ENCODE measurements at places on chromosomes 4 and X.

- DNase-seq = no peak
Measured at GRCh38 chrX:109720947-109721346, 12.1 kb downstream of the ACSL4 start.

- DNase-seq = no peak
Measured at GRCh38 chr4:10201381-10202223, 85.0 kb upstream of the WDR1 start.

GRCh38 chr4:145346081-145346480 lies 135.6 kb upstream of the SMAD1 start:
- DNase-seq = no peak

- no peak for DNase-seq
Measured at GRCh38 chrX:1493412-1493811, 40.7 kb upstream of the ASMTL start.

DNA sequence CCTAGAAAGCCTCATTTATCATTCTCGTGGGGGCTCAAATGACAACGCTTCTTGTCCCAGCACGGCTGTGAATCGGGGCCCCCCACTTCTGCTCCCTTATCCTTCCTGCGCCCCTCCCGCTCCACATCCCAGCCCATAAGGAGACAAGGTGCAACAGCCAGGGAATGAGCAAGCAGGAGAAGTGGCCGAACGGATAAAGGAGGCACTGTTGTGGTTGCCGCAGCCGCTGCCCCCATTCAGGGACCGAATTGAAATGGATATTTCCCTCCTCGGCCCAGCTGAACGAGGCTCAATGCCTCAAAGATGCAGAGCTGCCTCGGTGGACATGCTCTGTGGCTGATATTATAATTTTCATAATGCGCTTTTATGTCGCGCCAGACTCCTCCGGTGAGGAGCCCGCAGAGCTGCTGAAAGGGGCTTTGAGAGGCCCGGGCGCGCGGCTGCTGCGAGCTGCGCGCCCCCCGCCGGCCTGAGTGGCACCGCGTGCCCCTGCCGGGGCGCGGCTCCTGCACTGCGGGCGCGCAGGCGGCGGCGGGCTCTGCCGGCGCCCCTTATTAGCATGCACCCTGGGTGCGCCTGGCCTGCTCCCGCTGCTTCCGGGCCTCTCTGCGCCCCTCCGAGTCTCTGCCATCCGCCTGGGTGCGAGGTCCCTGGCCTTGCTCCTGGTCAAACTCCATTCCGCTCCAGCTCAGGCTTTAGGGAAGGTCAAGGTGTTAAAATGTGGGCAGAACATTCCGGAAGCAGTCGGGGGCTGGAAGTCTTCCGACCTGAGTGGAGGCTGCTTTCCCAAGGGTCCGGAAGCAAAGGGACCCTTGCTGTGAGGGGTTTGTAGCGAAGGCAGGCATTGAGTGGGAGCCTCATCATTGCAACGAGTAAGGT lies 68.2 kb upstream of the TMEM33 start:
- DNase-seq = no peak

DNA sequence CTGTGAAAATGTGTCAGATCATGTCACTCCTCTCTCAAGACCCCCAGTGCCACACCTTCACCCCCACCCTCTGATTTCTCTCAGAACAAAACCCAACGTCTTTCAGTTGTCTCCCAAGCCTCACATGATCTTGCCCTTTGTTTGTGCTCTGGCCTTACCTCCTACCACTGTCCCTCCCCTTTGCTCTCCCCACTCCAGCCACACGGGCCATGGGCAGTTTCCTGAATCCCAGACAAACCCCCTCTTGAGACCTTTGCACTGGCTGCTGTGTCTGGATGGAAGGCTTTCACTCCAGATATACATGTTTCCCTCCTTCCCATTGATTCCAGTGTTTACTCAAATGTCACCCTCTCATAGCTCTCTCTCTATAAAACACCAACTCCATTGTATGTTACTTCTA lies 3.6 kb upstream of the CENPE start:
- no peak for DNase-seq

DNA sequence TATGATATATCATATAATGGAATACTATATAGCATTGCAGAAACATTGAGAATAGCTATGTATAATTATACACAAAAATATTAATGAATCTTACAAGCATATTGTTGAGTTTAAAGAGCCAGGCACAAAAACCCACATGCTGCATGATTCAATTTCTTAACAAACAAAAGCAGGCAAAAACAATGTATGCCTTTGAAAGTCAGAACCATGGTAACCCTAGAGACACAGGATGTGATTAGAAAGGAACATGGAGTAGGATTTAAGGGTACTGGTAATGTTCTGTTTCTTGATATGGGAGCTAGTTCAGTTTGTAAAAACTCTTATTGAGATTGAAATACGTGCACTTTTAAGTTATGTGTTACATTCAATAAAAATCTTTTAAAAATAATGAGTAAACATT lies 21.5 kb downstream of the CXCL8 start:
- DNase-seq = no peak

DNA sequence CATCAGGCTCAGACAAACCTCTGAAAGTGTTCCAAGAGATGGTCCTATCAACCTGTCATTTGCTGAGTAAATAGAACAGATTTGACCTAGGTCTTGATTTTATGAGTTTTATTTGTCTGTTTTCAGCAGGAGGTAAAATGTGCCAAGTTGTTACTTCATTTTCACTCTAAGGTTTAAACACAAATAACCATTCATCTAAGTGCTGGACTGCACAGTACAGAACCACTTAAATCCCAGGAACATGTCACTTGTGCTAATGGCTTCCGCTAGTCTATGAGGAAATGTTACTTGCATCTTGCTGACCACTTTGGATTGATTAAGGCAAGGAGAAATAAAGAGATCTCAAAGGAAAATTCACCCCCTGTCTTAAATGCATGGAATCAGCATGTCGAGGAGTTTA lies 660.7 kb downstream of the SMARCA1 start:
- no peak for DNase-seq

DNA sequence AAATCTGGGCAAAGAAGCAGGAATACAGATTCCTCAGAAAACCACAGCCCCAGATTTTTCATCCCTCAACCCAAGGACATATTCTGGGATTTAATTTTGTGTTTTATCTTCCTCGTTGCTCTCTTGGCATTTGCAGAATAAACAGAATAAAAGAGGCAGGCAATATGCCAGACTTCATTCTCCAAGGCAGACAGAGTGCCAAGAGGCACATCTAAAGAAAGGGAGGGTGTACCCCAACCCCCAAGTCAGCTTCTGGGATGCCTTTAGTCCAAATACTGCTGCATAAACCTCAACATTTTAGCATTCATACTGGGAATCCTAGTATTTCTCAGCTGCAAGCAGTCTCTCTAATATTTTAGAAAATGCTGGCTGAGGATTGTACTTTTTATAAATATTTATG lies 629.2 kb downstream of the KLHL13 start:
- no peak for DNase-seq

DNA sequence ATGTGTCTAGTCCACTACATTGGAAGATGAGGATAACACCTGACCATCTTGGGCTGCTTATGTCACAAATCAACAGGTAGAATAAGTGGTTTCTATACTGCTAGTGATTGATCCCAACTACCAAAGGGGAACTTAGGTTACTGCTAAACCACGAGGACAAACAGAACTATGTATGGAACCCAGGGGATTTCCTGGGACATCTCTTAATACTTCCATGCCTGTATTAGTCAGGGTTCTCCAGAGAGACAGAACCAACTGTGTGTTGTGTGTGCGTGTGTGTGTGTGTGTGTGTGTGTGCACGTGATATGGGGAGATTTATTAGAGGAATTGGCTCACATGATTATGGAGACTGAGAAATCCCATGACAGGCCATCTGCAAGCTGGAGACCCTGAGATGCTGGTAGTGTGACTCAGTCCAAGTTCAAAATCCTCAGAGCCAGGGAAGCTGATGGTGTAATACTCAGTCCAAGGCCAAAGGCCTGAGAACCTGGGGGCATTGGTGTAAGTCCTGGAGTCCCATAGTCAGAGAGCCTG lies 16.2 kb upstream of the AFF1 start:
- no peak for DNase-seq

DNA sequence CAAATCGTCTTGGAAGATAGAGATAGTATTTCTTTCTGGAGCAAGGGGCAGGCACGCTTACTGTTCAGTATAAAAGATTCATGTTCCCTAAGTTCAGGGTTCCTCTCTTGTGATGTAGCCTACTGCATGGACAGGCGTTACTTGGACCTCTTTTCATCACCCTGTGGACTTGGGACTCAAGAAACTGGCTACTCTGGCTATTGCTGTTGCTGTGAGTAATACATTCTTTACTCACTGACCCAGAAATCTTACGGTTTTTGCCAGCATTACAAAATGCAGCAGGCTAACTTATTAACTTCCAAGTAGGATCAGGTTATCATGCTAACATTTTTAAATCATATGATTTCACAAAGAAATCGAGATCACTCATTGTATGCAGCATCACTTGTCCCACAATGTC lies 12.8 kb upstream of the GUCY1B1 start:
- DNase-seq = no peak

DNA sequence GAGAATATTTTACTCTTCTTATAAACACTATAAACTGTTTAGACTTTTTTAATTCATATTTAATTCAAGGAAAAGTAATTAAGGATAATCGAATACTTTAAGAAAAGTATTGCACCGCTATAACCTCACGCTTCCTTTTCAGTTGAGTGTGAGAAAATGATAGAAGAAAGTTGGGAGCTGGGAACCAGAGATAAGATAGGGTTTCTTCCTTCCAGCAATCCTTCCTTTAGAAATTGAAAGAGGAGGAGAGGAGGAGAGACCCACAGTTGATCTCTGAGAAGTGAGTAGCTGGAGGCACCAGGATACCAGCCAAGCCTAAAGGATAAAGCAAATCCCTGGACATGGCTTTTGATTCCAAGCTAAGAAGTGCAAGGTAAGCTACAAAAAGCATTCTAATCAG lies 242.3 kb upstream of the NOCT start:
- no peak for DNase-seq

DNA sequence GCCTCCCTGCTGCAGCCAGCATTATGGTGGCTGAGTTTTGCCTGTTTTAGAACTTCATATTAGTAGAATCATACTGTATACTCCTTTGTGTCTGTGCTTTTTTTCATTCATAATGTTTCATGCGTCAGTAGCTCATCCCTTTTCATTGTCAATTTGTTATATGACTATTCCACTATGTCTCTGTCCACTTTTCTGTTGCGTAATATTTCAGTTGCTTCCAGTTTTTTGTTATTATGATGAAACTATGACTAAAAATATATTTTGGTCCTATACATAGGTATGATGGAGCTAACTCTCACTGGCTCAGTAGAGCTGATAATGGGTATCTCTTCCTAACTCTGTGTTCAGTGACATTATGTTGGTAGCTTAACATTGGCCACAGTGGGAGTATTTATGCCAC lies 48.3 kb downstream of the DMP1 start:
- DNase-seq = no peak

DNA sequence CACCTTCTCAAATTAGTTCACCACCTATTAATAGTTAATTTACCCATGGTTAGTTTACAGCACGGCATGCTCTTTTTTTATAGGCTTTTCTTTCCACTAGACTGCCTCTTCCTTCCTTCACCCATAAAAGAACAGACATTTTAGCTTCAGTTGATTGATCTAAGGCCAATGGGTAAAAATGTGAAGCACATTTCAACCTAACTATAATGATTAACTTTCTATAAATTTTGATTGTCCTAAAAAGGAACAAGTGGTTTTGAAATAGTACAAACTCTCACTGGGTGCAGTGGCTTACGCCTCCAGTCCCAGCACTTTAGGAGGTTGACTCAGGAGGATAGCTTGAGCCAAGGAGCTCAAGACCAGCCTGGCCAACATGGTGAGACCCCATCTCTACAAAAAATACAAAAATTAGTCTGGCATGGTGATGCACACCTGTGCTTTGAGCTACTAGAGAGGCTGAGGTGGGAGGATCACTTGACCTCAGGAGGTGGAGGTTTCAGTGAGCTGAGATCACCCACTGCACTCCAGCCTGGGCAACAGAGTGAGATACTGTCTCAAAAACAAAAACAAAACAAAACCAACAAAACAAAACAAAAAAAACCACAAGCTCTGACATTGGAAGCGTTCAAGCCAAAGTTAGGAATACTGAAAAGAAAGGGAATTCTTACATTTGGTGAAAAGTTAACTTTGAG lies 89.9 kb upstream of the FAT1 start:
- no peak for DNase-seq

DNA sequence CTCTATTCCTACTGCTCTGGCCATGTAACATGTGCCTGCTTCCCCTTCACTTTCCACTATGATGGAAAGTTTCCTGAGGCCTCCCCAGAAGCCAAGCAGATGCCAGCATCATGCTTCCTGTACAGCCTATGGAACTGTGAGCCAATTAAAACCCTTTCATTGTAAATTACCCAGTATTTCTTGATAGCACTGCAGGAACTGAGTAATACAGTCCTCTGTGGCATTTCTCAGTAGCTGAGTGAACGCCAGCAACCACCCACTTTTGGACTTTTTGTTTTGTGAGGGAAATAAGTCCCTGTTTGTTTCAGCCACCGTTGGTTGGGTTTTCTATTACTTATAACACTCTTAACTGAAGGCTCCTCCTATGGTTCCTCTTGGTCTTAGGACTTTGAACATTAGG lies 104.1 kb downstream of the C4orf51 start:
- DNase-seq = no peak

GRCh38 chr4:121154103-121154515 lies 10.0 kb downstream of the TNIP3 start:
- DNase-seq = no peak

DNA sequence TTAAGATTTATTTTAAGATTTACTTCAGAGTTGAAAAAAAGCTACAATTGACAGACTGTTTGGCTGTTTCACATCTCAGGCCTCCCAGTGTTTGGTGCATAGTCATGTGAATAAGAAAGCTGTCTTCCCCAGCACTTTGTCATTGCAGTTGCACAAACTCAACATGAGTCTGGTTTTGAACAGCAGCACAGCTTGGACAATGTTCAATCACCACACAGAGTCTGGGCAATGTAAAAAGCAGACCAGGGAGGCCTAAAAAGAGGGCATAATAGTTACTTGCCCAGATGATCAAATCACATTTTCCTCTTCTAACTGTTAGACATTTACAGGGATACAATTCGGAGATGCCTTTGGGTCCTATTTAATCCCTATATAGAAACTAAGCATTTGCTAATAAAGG lies 1055.0 kb downstream of the RPA4 start:
- DNase-seq = no peak

DNA sequence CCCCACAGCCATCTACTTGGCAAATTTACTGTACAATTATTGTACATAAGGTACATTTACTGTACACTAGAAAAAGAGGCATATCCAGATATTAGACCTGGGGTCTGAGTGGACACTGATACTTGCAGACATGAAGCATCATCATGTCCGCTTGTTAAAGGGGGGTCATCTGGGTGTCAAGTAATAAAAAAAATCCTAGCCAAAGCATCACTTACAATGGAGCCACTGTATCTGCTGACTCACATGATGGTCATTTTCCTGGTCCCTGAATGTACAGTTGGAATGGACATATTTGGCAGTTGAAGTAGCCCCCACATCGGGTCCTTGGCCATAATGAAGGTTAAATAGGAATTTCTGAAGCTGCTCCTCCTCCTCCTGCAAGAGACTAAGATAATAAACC lies 228.8 kb downstream of the THOC2 start:
- DNase-seq = no peak

GRCh38 chr4:4991541-4992099 lies 27.6 kb downstream of the CYTL1 start:
- DNase-seq = no peak
